WTC11 (cell line): ENCODE measurements at places on chromosomes 5 and 9.
A peak's percentile ranks its signal among the peaks of the same experiment; 100 is the strongest.

DNA sequence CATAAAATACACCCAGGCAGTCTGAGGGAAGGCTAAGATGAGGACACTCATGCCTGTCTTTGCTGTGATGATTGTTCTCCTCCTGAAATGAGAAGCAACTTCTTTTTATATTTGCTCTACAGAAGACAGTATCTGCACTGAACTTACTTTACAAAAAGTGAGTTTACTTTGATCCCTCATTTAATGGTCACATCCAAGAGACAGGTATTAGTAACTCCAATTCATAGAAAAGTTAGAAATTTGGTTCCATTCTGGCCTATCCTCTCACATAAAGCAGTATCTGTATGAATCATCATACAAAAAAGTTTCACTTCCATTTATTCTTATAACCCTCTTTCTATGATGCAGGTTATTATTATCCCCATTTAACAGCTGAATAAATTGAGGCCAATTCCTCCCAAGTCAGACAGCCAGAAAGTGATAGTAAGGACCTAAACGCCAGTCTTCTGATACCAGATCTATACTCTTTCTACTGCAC lies 15.2 kb downstream of the TSTD2 start:
- DNase-seq: no peak

DNA sequence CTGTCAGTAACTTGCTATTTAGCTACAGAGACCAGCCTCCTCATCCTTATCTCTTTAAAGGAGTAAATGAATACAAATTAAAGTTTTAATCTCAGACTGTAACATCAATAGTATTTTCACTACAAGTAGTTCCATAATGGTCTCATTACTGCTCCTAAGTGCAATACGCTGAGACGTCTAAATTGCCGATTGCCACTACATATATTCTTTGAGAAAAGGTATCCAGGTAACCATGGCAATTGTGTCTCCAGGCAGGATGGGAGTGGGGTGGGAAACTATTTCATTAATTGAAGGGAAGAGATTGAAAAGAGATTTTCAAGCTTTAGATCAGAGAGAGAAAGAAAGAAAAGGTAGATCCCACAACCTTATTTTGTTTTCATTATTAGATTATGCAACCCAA lies 65.5 kb upstream of the PPP2R2B start:
- no peak for DNase-seq

GRCh38 chr9:75482566-75482965 lies 394.3 kb downstream of the OSTF1 start:
- DNase-seq: no peak

DNA sequence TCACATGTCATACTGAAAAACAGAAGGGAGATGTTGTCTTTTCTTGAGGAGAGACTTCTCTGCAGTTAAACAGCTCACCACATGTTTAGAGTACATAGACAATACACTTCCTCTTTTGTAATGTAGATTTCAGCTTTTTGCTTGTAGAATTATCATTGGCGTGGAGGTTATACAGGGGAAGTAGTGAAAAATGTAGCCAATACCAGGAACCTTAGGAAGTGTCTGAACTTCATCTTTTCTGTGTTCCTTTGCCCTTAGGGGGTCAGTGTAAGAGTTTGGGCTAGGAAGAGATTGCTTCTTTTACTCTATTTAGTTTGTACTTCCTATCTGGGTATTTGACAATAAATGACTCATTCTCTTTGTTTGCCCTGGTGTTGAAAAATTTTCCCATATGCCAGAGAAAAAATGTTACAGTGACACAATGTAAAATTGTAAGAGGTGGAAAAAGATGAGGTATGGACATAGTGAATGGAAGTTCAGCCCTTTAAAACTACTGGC lies 21.0 kb upstream of the CDKN2B start:
- no peak for DNase-seq

GRCh38 chr5:66540078-66540477 lies 56.1 kb upstream of the MAST4 start:
- no peak for DNase-seq

DNA sequence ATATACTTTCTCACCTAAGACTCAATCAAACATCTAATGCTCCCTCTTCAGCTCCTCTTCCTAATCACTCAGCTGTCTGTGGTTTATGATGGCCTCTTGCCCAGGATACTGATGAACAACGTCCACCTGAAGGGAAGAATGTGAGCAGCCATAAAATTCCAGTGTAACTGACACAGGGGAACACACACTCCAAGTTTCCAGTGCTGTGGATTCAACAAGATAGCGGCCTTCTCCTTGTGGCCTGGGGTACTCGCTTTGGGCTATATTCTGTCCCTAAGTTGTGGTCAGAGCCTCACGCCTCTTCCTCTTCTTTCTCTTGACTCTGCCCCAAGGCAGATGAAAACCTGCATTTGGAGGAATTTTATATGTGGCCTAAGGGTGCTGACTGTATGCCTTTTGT lies 11.7 kb downstream of the B4GALT1 start:
- no peak for DNase-seq

GRCh38 chr5:79955941-79956670 lies 35.0 kb downstream of the MTX3 start:
- no peak for DNase-seq

GRCh38 chr5:171188016-171188415 lies 121.0 kb upstream of the TLX3 start:
- DNase-seq: no peak

- DNase-seq: no peak
These were observed 71.9 kb upstream of the LARP1 start for GRCh38 chr5:154683101-154683880.

GRCh38 chr5:136337788-136338187 lies 27.6 kb downstream of the TRPC7 start:
- DNase-seq: no peak

- DNase-seq: peak; percentile 64
These were observed 41.6 kb upstream of the LCP2 start for GRCh38 chr5:170338933-170339779.

DNA sequence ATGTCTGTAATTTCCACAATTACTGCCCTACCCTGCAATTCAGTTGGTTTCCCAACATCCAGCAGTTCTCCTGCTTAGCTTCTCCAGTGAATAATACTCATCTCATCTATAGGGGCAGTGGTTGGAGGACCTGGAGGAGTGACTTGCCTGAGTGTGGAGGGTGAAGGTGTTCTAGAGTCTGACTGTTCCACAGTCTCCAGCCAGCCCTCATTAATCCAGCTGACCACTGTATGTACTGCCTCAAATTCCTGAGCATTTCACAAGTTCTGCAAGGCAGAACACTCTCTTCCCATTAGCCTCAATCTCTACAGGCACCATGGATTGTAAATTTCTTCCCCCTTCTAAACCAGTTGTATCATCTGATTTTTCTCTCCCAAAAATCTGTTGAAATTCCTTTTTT lies 147.4 kb upstream of the NFIL3 start:
- DNase-seq: no peak

DNA sequence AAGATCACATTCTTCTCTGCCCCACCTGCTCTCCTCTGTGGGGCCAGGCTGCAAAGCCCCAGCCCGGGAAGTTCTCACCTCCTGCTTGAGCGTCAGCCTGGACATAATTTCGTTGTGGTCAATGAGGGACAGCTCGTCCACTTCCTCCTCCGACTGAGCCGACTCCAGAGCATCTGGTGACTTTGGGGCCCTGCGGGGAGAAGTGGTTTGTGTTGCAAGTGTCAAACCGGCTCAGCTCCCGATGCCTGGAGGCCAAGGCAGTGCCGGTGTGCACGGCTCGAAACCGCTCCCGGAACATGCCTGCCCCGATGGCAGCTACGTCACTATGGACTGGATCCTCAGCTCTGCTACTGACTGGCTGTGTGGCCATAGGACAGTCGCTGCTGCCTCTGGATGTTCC lies 52.8 kb downstream of the PRRT1B start:
- DNase-seq: no peak

- DNase-seq: peak; percentile 6
These were observed 107.3 kb downstream of the ADAMTS2 start for GRCh38 chr5:179237770-179238627.

- peak; percentile 72 for DNase-seq
These were observed 11.3 kb downstream of the MSX2 start for GRCh38 chr5:174735498-174736330.

DNA sequence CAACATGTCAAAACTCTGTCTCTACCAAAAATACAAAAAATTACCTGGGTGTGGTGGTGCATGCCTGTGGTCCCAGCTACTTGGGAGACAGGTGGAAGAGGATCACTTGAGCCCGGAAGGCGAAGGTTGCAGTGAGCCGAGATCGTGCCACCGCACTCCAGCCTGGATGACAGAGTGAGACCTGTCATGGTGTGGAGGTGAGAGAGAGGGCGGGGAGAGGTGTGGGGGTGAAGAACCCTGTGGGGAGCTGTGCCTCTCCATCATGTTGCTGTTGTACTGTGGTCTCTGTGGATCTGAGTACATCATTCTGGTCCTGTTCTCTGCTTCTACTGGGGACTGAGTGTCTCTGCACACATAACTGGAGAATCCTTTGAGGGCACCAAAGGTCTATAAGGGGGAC lies 11.3 kb upstream of the SLC34A1 start:
- no peak for DNase-seq

- no peak for DNase-seq
These were observed 30.5 kb downstream of the PCSK1 start for GRCh38 chr5:96402500-96402899.

DNA sequence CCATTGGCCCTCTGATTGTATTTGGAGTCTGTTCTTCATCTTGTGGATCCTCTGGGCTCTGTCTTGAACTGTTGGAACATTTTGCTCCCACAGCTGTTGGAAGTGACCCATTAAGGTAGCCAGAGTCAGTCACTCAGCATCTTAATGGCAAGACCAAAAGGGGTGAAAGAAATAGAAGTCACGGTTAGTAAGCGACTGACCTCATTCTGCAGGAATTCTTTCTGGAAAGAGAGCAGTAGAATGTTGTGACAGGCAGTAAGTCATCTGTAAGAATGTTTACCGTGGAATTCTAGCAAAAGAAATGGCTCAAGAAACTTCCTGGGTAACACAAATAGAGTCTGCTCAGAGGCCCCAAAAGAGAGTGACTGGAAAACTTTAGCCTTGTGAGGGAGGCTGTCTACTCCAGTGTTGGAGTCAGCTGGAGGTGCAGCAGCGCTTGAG lies 28.6 kb upstream of the TNC start:
- DNase-seq: no peak

- no peak for DNase-seq
These were observed 134.2 kb upstream of the RASGRF2 start for GRCh38 chr5:80825786-80826460.

DNA sequence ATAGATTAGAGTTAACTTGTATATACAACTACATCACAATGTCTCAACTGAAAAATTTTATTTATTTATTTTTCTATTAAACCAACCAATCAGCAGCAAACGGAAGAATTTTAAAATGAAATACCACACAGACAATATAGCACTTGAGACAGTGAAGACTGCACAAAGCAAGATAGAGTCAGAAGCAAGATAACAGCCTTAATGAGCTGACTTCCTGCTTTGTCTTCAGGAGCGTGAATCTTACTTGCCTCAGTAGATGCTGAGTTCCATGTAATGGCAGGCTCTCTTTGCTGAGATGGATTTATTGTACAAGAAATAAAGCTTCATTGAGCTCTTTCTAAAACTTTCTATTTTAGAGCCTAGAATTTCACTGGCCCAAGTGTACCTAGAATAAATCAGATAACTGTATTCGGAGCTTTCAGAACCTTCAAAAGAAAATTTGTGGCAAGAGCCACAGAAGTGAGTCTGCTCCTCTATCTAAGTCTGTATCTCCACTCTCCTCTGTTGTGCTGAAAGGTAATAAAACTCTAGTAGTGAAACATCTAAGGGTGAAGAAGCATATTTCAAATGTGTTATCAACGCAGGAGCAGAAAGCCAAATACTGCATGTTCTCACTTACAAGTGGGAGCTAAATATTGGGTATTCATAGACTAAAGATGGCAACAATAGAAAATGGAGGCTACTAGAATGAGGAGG lies 83.3 kb upstream of the ANKRD55 start:
- no peak for DNase-seq

DNA sequence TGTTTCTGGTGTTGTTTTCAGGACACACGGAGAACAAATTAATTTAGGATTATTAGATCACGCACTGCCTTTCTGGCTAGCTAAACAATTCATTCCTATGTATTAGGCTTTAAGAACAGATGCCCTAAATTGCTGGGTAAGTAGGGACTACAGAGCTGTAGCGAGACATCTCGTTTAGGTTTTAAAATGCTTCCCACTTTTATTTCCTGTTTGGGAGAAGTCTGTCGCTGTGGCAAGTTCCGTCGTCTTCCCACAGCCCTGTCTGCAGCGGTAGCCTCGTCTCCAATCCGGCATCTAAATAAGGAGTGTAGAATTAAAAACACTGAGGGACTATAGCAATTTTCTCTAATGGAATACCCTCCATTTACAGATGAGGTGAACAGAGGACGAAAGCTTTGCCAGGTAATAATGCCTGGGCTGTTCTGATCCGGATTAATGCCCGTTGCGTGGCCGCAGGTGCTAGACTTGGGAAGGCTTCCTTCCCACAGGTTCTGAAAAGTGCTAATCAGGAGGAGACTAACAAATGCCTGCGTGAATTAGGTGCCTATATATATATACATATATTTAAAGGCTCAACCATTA lies 1.3 kb upstream of the TRIM36 start:
- no peak for DNase-seq

DNA sequence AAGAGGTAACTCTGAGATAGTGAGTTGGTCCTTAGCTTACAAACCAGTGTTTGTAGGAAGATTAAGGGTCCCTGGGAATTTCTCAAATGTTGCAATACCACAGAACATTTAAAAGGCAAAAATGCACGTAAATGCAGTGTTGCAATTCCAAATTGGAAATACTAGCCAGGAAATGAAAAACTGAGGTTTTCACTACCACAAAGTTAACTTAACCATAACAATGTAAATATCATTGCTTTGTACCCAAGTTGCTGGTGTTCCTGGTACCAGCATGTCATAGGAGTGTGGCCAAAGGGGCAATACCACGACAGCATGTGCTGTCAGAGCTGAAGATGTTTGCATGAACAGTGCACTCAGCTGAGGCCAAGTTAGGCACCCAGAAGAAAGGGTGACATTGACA lies 382.9 kb downstream of the GLIS3 start:
- no peak for DNase-seq

DNA sequence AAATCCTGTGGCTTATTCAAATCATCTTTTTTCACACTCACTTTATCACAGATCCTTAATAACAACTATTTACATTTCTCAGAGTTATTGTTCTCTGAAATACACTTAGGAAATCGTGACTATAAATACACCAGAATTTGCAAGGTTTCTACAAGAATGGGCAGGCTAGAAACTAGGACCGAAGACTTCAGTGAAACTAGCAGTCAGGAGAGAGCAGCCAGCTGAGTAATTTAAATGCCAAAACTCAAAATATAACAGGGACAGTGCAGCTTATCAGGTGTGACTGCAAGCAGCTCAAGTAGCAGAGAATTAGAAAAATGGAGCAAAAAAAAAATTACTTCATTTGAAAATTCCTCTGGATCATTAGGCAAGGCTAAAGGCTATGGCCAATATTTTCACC lies 719.3 kb upstream of the ZNF608 start:
- DNase-seq: no peak

DNA sequence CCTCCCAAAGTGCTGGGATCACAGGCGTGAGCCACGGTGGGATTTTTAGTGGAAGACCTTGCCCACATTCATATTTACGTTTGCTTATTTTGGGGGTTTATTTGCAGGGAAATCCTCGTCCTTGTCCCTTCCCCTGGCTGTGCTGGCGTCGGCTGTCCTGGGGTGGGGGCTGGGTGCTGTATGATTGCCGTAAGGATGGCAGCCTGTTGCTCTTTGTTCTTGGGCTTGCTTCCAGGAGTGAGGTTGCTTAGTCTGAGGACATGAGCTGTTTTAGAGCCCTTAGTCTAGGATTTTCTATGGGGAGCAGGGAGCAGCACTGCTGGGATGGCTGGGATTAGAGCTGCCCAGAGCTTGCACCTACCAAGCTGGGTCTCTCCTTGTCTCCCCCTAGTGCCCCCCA lies 85.8 kb upstream of the ASS1 start:
- DNase-seq: no peak
